ENCODE measurements at places on chromosomes 3 and 15.

DNA sequence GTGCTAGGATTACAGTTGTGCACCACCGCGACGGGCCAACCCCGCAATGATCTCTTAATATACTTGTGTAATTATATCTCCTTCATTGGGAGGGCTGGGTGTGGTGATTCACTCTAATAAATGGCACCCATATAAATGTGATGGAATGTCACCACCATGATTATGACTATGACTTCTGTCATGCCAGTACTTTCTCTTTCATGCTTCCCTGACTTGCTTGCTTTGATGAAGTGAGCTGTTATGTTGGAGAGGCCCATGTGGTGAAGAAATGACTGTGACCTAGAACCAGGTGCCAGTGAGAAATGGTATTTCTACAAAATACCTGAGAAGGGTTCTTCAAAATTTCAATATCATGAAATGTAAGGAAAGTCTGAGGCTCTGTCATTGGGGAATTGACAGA is 24.4 kb upstream of the TP63 start:
- DNase-seq: no peak

GRCh38 chr15:55993804-55994560 is 570 bp upstream of the NEDD4 start:
- peak; percentile 76 for DNase-seq

DNA sequence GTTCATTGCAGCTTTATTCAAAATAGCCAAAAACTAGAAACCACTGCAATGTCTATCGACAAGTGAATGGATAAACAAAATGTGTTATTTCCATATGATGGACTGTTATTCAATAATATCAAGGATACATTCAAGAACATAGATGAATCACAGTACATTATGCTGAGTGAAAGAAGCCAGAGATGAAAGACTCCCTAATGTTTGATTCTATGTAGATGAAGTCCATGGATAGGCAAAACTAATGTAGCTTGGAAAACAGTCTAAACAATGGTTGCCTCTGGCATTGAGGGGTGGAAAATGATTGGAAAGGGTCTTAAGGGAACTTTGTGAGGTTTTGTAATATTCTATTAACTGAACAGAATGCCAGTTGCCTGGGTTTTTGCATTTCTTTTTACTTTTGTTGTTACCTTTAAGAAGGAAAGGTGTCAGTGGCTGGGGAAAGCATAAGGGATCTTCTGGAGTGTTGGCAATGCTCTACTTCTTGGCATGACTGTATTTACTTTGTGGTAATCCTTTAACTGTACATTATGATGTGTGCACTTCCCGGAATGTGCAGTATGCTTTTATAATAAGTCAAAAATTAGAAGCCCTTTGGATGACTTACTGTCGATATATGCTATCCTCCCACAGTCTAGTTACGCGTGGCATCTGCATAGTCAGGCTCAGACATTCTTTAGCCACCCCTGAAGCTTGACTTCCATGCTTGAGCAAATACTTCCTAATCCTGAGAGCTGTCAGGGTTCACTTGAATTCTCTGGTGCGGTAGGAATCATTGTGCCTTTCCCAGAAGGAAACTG is 20.5 kb upstream of the ATP10A start:
- DNase-seq: peak; percentile 99

DNA sequence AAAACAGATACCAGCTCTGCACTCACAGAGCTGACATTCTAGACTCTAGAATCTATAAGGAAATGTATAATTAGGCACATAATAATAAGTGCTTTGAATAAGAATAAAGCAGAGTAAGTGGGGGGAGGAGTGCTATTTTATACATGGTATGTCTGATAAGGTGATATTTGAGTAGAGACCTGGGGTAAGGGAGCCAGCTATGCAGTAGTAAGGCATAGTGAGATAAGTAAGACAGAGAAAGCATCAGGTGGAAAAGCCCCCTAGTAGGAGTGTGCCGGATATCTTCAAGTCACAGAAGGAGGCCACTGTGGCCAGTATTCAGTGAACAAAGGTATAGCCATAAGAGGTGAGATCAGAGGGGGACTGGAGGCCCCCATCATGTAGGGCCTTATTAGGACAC is 3.0 kb downstream of the SS18L2 start:
- DNase-seq: no peak

DNA sequence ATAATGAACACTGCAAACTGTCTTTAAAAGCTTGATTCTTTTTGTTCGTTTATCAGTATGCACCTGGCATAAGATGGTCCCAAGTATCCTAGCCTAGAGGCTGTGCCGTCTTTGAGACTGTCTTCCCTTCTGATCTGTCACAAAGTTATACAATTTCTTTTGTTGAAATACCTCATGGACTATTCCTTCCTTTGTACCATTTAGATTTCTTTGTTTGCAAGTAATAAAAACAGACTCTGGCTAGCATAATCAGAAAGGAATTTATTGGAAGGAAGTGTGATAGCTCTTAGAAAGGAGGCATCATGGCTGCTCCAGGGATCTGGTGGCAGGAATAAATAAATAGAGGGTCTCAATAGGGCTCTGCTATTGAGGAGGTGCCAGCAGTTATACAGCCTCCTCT is 280.4 kb downstream of the SLC9A9 start:
- DNase-seq: peak; percentile 6

DNA sequence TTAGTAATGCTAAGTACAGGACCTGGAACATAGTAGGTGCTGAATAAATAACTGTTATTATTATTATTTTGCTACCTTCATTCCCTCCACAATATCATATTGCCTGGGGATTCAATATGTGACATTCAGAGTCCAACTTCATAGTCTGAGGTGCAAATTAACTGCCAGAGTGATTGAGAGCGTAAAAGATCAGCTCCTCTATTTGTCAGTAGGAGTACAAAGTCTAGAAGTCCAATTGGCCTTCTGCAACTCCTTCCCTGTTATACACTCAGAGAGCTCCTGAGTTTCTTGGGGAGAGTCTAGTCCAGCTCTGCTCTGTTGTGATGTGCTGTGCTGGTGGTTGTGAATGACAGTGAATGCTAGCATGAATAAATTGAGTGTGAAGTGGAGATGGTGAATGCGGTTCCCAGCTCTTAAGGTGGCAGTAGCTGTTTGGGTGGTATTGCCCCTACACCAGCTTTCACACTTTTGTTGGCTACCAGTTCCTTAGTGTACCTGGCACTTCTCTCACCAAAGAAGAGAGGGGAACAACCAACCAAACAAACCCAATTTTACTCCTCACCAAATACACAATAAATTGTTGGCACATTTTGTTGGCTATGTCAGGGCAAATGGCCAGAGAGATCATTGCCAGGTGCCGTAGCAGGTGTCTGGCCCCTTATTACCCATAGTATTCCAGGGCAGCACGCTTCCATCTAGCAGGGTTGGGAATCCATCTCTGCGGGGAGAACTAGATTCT is 270.1 kb upstream of the TBL1XR1 start:
- no peak for DNase-seq

GRCh38 chr3:176428552-176428951 is 768.7 kb downstream of the TBL1XR1 start:
- no peak for DNase-seq

- no peak for DNase-seq
Measured at GRCh38 chr15:39581242-39581792, 438 bp downstream of the THBS1 start.

GRCh38 chr3:115644391-115644790 is 21.1 kb downstream of the GAP43 start:
- peak; percentile 86 for DNase-seq

- no peak for DNase-seq
Measured at GRCh38 chr3:52397676-52398399, 47.1 kb downstream of the SEMA3G start.

- peak; percentile 16 for DNase-seq
Measured at GRCh38 chr3:122918576-122919290, 108.8 kb downstream of the SEMA5B start.

DNA sequence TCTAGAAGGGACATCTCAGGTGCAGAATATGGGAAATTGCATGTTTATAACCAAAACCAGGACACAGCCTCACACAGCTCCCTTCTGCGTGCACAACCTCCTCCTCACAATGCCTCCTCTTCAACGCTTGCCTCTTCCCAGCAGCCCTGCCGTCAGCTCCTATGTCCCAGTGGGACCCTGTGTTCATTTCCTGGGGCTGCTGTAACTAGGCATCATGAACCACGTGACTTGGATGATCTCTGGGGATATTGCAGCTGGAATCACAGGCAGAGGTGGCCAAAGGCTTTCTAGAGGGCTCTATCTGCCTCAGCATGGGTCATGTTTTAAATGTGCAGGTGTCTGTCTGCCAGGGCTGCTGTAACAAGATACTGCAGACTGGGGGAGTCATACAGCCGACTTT is 375.3 kb downstream of the OCA2 start:
- DNase-seq: no peak

DNA sequence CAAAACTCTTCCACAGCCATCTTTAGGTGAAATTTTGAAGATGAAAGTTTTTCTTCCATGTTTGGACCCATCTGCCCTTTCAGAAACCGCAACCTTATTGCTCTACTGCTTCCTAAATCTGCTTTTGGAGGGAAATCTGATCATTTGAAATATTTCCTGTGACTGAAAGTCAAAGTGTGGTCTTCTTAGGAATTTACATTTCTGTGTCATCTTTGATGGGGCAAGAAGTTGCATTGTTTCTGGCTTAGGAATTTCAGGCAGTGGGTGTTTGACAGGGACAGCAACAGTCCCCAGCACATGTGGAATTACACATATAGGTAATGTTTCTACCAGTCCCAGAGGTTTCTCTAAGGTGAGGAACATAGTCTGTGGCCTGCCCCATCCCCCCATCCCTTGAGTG is 5.3 kb upstream of the TYRO3 start:
- no peak for DNase-seq

- no peak for DNase-seq
Measured at GRCh38 chr3:18827664-18828063, 320.6 kb upstream of the KCNH8 start.

DNA sequence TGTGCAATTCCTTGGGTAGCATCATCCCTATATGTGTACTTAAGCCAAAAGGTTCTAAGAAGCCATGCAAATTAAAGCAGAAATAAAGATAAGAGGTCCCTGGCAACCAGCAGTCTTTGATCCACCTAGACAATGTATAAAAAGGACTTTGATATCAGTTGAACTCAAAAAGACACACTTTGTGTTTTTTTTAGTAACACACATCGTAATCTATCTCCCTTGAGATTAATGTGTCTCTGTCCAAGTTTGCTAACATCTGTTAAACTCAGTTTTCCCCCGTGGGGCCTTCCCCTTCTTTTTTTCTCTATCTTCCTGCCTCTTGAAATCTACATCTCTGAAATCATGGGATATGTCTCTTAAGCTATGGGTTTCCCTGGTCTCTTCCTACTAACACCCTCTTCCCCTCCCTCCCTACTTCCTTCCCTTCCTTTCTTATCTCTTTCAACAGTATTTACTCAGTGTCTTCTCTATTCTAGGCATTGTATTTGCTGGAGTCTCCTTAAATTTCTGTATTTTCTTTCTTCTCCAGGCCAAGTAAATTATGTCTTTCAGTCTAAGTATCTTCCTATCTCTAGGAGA is 27.7 kb downstream of the ALDH1A2 start:
- DNase-seq: no peak

GRCh38 chr3:2024713-2025112 is 74.0 kb upstream of the CNTN4 start:
- DNase-seq: no peak

GRCh38 chr3:192833177-192833890 is 84.3 kb downstream of the MB21D2 start:
- peak; percentile 65 for DNase-seq

DNA sequence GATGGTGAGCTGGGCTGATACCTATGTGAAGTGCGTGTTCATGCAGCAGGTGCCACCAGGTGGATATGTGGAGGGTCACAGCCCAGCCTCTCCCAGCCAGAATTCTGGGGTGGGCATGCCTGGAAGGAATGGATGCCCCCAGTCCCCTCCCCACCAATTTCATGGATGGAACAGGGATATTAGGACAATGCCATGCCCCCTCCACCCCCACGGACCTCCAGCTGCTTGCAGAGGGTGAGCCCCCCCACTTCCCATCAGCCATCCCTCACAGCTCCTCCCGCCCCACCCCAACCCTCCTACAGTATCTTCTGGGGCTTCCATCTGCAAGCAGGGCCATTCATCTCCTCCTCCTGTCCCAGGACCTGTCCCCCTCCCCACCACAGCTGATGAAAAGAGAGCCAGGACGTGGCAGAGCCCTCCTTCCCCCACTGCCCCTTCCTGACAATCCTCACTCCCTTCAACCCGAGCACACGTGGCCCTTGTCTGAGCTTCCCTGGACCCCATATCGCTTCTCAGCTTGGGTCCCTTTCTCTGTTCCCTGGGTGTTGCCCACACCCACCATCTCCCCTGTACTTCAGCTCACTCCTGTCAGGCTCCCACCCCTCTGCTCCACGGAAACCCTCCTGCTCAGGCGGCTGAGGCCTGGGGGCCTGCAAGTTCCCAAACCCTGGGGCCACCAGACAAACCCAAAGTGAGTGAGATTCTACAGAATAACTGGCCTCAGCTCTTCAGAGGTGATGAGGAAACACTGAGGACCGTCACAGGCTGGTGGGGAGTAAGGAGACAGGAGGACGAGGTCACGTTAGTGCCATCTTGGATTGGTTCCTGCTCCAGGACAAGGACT is 2.8 kb upstream of the SEMA3G start:
- no peak for DNase-seq

- DNase-seq: no peak
Measured at GRCh38 chr15:75368689-75369239, 357 bp upstream of the MAN2C1 start.

DNA sequence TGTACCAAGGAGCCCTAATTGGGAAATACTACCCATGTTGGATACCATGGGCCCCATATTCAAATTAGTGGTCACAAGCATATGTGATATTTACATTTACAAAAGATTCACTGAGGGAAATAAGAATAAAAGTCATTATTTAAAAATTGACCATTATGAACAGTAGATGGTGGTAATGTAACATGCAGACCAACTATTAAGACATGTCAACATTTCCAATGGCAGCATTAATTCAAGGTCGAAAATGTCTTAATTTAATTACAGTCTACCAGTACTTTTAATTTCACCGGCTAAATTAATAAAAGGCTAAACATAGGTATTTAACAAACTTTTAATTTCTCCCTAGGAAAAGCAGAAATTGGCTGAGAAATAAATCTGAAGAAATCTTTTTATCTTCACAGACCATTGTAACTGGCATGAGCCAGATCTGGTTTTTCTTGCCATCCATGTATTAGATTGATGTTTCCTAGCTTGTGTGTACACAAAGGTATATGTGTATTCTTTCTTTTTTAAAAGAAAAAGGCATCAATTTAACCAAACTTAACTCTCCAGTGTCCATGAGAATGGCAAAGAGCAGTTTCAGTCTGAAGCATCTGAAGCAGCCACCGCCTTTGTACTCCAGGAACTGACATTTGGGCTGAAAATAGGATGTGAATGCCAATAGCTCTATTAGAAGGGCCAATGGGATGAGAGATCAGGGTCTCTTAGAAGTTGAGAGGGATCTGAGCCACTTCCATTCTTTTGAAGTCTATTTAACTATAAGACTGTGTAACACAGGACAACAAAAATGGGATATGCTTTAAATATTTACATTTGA is 26.6 kb downstream of the NEK11 start:
- no peak for DNase-seq

- DNase-seq: no peak
Measured at GRCh38 chr15:74833376-74834107, 7.1 kb downstream of the CPLX3 start.

- DNase-seq: peak; percentile 76
Measured at GRCh38 chr3:157333551-157333991, 103.1 kb upstream of the PTX3 start.
